Nucleus accumbens (tissue), 56 donors: ENCODE measurements at places on chromosomes 6 and 20.
A peak's percentile ranks its signal among the peaks of the same experiment; 100 is the strongest.

DNA sequence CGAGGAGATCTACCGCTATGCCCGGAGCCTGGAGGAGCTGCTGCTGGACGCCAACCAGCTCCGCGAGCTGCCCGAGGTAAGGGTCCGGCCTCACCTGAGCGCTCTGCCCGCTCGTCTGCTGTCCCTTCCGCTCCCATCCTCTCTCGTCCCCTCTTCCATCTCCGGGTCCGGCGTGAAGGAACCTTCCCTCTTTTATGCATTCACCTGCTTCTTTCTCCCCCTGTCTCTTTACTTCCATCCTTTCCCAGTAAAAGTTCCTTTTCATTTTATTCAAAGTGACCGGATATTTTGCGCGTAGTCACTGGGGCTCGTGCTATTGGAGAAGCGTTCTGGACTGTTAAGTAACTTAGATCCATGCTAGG lies 516 bp downstream of the LRRC1 start:
- DNase-seq, result no peak

DNA sequence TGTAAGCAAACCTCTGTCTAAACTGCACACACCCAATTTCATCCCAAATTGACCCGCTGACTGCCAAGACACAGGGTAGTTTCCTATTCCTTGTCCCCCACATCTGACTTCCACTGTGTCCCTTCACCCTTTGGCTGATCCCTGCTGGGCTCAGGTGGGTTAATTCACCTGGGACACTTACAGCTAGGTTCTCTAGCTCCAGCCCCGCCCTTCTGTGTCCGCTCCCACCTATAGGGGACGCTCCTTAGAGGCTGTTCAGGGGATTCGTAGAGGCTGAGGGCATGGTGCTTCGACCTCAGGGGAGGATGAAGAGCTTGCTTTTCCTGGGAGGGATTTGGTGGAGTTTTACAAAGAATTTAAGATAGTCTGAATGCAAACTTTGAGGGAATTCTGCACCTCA lies 4.0 kb upstream of the CD93 start:
- DNase-seq, result no peak

GRCh38 chr6:5782783-5783547 lies 223.8 kb downstream of the NRN1 start:
- DNase-seq, result peak; percentile 11

- DNase-seq, result no peak
Measured at GRCh38 chr6:161360520-161360919, 86.7 kb upstream of the AGPAT4 start.

DNA sequence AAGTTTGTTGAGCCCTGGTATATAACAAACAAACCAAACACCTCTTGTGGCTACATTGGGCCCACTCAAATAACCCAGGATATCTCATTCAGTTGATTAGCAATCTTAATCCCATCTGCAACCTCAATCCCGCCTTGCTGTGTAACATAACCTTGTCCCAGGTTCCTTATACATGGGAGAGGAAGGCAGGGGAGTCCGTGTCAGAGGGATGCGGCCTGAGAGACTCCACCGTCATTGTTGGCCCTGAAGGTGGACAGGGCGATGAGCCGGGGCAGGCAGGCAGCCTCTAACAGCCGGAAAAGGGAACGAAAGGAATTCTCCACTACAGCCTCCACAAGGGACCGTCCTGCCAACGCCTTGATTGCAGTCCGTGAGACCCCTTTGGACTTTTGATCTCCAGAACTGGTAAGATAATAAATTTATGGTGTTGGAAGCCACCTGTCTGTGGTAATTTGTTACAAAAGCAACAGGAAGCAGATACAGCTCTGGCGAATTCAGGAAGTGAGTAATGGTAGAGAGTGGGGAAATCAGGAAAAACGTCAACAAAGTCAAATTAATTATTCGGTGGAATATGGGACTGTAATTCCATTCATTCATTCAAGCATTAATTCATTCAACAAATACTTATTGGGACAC lies 124.5 kb upstream of the SALL4 start:
- DNase-seq, result no peak

DNA sequence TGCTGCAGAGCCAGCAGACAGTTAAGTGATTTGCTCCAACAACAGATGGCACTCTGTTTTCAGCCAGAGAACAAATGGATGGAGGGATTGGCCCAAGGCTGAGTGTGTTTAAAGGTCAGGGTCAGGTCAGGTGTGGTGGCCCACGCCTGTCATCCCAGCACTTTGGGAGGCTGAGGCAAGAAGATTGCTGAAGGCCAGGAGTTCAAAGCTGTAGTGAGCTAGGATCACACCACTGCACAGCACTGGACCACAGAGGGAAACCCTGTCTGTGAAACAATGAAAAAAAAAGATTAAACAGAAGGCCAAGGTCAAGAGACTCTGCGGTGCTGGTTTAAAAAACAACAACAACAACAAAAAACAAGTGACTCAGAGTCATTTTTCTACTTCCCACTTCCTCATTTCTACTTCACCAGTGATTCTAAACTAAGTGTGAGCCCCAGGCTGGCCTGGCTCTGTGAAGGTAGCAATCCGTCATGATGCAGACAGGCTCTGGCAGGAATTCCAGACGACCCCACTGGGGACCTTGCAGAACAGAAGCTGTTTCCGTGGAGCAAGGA lies 42.5 kb upstream of the ARMC2 start:
- DNase-seq, result no peak

DNA sequence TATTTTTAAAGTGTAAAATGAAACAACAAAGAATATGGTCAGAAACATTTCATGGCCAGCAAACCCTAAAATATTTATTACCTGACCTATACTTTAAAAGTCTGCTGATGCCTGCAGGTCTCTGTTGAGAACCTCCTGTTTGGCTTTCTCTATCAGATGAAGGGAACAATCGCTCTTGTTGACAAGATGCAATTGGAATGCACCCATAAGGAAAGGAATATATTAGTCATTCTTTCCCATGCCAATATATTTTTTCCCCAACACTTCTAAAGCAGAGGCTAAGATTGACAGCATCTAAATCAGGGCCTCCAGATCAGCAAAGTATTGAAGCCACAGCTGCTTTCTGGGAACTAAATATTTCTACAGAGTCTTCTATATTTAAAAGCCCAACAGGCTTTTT lies 897.8 kb downstream of the EPHA7 start:
- DNase-seq, result no peak

DNA sequence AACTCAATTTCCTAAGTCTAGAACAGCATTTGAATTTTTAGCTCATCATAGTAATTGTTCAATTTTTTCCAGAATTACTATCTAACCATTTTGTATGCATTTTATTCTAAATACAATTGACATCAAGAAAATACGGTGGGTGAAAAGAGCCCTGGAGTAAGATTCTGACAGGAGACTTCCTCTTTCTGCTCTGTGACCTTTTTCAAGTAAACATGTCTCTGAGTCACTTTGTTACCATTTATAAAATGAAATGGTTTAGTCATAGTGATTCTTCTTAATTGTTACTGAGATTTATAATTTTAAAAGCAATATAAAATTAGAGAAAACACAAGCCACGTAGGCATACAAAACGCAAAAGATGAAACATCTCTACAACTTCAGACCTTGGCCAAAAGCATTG lies 80.2 kb downstream of the PLCB1 start:
- DNase-seq, result no peak

- DNase-seq, result no peak
Measured at GRCh38 chr6:7469696-7470095, 71.8 kb upstream of the DSP start.

DNA sequence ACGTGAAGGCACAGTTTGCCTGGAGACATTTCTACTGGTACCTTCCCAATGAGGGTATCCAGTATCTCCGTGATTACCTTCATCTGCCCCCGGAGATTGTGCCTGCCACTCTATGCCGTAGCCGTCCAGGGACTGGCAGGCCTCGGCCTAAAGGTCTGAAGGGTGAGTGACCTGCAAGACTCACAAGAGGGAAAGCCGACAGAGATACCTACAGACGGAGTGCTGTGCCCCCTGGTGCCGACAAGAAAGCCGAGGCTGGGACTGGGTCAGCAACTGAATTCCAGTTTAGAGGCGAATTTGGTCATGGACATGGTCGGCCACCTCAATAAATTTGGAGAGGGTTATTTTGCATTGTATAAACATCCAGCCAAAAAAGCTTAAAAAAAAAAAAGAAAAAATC lies 420.3 kb upstream of the FLRT3 start:
- DNase-seq, result no peak

DNA sequence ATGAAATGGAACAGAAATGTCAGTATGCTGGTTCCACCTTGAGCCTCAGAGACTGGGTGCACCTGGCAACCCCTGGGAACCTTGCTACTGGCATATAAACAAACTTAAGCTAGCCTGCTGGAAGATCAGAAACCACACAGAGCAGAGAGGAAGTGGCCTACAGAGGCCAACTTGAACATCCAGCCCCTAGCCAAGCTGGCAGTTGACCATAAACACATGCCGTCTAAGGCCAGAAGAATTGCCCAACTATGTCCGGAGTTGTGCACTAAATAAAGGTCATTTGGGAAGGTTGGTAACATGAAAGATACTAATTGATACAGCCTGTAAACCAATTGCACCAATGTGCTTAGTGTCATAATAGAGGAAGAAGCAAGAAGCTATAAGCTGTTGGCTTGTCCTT lies 266.6 kb upstream of the BTBD3 start:
- no peak for DNase-seq

GRCh38 chr20:51535674-51536073 lies 6.8 kb downstream of the NFATC2 start:
- no peak for DNase-seq

DNA sequence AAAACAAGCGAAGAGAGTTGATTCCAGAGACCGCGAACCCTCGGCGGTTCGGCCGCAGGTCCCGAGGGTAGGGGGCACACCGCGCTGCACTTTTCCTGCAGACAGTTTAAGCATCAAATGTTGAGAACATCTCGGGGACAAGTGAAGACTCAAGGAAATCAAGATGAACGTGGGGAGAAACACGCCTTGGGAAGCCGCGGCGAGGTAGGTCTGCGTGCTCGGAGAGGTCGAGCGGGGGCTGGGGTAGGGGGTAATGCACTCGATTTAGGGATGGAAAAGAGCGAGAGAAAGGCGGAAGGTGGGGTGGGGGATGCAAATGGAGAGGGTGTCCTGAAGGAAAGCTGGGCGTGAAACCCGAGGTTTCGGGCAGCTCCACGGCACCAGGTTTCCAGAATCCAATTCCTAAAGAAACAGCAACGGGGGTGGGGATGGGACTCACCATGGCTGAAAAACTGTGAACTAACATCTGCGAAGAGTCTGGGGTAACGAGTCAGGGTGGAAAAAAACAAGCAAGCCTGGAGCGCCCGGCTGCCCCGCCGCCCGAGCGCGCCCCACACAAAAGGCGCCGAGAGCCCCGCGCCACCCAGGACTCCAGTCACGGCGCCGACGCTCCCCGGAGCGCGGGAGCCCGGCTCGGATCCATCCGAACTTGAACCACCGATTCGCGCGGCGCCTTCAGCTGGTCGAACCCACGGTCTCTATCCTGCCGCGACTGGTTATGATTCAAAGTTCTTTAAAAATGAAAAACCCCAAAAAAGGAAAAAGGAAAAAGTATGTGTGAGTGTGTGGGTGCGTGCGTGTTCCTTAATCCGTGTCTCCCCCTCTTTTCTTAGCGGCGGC lies 3.5 kb downstream of the TFAP2A start:
- DNase-seq, result no peak

DNA sequence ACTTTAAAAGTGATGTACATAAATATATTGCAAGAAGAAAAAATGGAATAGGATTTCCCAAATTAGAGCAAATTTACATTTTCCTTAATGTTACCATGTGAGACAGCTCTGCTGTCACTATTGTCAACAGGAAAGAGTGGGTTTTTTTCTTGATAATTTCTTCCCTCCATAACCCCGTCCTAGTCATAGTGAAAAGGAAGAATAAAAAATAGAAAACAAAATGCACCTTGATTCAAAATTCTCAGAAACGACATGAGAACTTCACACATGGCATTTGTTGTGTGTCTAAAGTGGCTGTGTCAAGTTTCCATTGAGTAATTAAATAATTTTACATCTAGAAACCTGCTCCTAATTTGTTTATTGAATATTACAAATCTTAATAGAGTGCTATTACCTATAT lies 945.2 kb upstream of the SLC35B3 start:
- no peak for DNase-seq

DNA sequence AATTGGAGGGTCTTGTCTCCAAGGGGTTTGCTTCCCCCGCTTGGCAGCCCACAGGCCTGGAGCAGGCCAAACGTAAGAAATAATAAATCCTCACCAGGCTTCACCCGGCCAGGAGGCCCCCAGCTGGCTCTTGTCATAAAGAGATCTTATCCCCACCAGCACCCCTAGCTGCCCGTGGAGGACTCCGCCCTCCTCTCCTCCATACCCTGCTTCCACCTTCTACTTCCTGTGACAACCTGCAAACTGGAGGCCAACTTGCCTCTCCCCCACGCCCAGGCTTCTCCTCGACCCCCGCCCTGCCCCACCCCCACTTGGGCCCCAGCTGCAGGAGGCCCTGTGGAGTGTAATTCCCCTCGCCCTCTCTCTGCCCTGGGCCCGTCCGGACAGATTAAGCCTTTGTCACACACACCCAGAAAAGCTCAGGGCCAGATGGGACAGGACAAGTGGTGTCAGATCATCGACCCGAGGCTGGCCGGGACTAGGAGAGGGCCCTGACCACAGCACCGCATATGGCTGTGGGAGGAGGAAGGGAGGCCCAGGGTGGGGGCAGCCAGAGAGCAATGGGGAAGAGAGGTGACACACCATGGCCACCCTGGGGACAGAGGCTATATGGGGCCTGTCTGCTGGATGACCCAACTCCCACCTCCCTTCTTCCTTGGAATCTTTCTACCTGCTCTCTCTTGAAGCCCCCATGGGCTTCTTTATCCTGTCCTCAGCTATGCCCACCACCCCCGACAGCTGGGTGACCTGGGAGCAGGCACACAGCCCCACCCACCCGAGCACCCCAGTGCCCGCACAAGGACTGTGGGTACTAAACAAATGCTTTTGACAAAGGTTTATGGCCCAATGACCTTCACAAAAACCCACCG lies 3.9 kb downstream of the NOL4L start:
- DNase-seq, result no peak

DNA sequence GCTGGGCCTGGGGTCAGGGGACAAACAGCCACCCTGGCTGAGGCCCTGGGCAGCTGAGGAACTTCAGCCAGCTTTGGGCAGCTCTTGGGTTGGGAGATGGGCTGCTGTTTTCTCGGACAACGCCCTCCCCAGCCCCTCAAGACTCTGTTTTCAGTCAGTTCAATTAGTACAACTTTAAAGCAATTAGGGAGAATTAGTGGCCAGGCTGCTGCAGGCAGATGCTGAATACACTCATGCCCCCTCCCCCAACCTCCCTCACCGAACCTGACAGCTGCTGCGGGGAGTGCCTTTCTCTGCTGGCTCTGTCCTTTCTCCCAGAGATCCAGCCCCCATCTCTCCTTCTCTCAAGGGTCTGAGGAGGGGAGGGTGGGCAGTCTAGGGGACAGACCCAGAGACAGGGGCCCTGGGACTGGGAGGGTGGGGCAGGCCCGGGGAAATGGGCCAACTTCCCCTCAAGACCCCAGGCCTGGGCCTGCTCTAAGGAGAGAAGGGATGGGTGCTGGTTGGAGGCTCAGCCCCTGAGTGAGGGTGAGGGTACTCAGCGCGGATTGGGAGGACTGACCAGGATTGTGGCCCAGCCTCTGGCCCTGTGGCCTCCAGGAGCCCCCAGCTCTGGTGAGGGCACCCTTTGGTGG lies 17.8 kb upstream of the MYT1 start:
- no peak for DNase-seq
